ENCODE measurements at places on chromosomes 3 and 15. TPM values are rescaled to one million over a fixed set of nuclear protein-coding genes. Genes with fewer than 3 reads are reported as not detected.
A peak's percentile ranks its signal among the peaks of the same experiment; 100 is the strongest.

DNA sequence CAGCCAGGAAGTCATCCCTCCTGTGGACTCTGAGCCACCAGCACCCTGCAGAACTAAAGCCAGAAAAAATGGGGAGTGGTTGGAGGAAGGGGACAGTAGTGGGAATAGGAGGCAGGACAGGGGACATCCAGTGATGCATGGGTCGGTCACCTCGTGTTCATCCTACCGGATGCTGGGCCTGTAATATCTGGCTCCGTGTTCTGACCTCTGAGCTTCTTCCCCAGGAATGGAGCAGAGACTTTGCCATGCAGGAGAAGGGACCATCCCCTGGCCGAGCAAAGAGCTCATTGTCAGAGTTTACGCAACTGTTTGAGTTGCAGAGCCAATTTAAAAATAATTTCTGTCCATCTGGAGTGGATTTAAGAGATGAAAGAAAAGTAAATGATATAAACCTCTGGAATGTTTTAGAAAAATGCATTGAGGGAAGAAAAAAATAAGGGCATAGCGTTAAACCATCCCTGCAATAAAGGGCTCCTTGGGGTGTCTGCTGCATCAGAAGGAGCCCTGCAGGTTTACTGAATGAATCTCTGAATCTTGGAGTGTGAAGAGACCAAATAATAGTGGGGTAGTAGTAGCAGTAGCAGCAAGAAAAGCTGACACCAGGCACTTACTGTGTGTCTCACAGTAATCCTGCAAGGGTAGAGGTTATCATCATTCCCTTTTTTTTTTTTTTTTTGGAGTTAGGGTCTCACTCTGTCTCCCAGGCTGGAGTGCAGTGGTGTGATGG lies 70.9 kb downstream of the AAGAB start:
- peak; percentile 80 for DNase-seq

GRCh38 chr15:76181705-76182107 lies 121.9 kb downstream of the TMEM266 start:
- no peak for DNase-seq

The FBXO40 gene
- total RNA-seq: not detected

DNA sequence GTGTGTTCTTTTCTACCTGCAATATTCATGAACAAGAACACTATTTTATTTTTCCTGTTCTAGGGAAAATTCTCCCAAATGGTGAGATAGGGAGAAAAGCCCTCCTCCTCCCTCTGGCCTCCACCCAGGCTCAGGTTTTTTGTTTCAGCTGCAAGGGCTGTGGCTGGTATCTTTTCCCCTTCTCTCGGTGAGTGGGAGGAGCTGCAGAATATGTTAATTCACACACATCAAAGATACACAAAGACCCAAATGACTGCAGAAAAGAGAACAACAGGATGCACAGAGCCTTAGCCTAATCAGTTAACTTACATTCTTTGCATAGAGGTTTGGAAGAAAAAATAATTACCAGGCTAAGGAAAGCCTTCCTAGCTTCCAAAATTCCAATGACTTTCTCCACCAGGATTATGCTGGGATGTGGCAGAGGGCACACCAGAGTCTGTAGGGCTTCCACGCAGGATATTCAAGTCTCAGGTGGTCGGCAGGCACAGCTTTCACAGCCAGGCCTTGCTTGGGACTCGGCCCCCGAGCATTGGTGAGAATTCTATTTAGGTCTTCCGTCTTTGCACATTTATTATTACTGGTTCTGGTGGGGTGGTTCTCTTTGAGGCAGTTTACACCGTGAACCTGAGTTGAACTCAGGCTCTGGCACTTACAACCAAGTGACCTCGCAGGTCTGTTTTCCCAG lies 64.9 kb downstream of the ABHD5 start:
- DNase-seq: no peak

The NGRN gene
- 105 TPM for total RNA-seq

- no peak for DNase-seq
These were observed 27.3 kb upstream of the SLC9A9 start for GRCh38 chr3:143875546-143875945.
